Stomach (tissue), 19 donors: ENCODE measurements at places on chromosomes 11 and 22. TPM values are rescaled to one million over a fixed set of nuclear protein-coding genes. Genes with fewer than 3 reads are reported as not detected.

DNA sequence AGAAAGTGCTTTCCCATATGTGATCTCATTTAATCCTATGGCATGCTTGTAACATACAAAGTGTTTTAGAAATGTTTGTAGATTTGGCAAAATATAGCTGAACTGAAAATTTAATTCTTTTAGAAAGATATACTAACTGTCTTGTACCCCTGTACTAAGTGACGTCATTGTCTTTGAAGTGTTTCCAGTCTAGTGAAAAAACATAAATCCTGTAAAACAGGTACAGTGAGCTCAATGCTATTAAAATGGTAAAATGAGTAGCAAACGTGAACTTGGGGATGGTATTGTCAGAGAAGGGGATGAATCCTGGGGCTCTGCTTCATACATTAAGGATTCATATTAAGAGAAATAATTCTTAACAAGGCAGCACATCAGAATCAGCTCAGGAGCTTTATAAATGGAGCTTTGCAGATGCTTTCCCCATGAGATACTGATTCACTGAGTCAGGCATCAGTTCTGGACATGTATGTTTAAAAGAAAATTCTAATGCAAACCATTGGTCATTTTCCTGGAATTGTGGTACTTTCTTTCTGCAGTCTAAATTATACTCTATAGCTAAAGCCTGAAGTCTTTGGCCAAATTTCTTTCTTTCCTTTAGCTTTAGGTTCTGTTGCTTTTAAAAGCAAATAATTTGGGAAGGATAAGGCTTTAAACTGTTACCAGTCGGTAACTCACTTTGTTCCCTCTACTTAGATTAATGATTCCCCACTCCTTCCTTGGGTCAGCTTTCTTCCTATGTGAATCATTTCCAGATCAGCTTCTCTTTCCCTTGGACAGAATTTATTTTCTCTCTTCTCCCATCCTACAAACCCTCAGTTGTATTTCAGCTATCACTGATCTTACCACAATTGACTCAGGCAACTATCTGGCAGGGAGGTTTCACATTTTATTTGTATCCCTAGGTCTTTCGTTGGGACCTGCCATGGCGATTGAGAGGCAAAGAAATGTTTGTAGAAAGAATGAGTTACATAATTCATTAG, 57.5 kb upstream of the DDI1 start:
- DNase-seq: no peak

GRCh38 chr22:31647523-31648320, 14.3 kb downstream of the PISD start:
- DNase-seq: no peak

The APOBEC3H gene
- total RNA-seq: not detected

The HMGXB4 gene
- total RNA-seq: 13.4 TPM

DNA sequence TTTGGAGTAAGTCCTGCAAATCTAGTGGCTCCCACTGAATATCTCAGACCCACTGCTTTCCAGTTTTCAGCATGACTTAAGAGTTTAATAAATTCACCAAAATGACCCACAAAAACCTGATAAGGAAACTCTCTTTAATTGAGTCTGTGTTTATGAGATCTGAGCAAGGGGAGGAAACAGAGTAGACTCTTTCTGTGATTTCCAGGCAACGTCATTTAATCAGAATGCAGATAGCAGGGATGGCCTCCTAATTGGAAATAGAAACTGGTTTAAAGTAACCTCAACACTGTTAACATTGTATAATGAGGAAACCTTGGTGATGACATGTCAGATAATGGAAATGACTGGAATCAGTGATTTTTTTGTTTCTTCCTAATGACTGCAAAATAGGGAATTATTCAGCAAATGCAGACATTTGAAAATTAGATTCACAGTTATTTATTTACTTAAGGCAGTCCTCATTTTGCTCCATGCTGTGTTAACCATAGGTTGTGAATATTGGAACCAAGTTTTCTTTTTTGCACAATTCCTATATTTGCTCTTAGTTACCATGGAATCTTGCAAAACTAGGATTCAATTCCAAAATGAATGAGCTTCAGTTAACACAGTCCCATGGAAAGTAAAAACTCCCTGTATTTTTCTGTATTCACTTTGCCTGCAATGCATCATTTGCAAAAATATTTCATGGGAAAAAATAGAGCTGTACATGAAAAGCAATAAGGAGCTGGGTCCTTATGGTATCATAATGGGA, 1324.5 kb downstream of the LRRC4C start:
- no peak for DNase-seq

DNA sequence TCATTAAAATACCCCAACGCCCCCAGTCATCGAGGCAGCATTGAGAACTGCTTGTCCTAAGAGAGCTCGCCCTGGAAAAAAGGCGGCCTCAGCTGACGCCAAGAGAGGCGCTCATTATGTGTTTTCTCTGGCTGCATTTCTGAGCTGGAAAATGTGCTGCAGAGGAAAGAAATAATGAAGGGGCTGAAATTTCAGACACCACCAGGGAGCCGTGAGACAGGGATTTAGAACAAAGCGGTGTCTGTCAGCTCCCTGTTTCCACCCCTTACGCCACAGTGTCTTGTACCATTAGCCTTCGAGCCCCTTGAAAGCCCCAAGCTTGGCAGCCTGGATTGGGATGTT, 14.4 kb downstream of the USH1C start:
- DNase-seq: no peak

The OR52K1 gene
- total RNA-seq: not detected

GRCh38 chr11:16678466-16679116, 59.9 kb upstream of the C11orf58 start:
- DNase-seq: no peak

The IGLL5 gene
- total RNA-seq: not detected

GRCh38 chr11:68812526-68812925, 29.2 kb downstream of the CPT1A start:
- DNase-seq: no peak

GRCh38 chr11:75496305-75496752, 29.4 kb downstream of the GDPD5 start:
- peak; percentile 53 for DNase-seq

The INTS4 gene
- 10.7 TPM for total RNA-seq

The PGM2L1 gene
- total RNA-seq: under 0.01 TPM

The OR5D16 gene
- total RNA-seq: not detected

The ZNF215 gene
- total RNA-seq: 0.89 TPM

DNA sequence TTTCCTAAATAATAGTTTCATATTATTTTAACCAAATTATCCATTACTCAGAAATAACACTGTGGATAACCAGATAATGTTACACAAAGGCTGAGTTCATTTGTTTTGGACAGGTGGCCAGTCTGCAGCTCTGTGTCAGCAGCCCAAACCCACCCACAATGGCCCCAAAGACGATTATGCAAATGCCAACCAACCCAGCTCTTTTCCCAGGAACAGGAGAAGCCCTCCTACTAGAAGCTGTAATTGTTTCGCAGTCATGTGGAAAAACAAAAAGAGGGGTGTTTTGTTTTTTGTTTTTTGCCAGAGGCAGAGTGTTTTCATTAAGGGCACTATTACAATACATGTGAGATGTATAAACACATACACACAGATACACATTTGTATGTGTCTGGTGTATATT, 102.1 kb downstream of the FCHSD2 start:
- no peak for DNase-seq

The KRTAP5-1 gene
- not detected for total RNA-seq
